ENCODE measurements at places on chromosomes 3 and 15.

DNA sequence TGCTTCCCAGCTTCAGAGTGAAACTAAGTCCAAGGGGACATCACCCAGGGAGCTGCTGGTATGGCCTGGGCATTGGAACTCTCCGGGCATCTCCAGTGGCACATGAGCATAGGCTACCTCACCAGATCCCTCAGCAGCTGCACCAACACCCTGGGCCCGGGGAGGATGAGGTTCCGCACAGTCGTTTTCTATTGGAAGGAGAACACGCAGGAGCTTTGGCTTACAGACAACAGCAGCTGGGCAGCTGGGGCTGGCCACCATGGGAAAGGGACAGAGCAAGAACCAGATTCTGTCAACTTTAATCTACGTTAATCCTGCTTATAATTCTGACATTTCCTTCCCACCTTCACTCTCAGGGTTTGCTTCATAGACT is 65.5 kb downstream of the MYO1E start:
- no peak for DNase-seq

- DNase-seq: no peak
Measured at GRCh38 chr15:87829332-87830050, 427.0 kb downstream of the NTRK3 start.

DNA sequence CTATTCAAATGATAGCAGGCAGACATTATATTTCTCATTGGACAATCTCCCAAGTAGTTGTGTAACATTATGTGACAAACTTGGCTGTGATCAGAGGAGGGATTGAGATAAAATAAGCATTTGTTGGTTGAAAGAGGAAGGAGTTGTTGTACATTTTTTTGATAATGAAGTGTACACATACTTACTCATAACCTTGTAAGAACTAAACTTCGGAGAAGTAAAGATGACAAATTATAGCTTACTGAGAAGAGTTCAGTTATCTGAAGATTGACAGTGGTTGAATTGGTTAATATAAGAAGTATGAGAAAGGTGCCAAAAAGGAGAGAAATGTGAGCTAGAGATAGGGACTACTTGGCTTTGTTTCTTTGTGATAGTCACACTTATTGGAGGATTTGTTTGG is 32.6 kb downstream of the STT3B start:
- no peak for DNase-seq

GRCh38 chr15:40695469-40695890 is 506 bp downstream of the RAD51 start:
- DNase-seq: no peak

GRCh38 chr15:62500325-62500724 is 335.2 kb upstream of the C2CD4B start:
- no peak for DNase-seq

- peak; percentile 2 for DNase-seq
Measured at GRCh38 chr15:64430000-64430735, 30.2 kb upstream of the ZNF609 start.

GRCh38 chr3:6799264-6799915 is 61.5 kb upstream of the GRM7 start:
- no peak for DNase-seq

GRCh38 chr3:54223063-54223462 is 100.7 kb downstream of the CACNA2D3 start:
- DNase-seq: no peak

DNA sequence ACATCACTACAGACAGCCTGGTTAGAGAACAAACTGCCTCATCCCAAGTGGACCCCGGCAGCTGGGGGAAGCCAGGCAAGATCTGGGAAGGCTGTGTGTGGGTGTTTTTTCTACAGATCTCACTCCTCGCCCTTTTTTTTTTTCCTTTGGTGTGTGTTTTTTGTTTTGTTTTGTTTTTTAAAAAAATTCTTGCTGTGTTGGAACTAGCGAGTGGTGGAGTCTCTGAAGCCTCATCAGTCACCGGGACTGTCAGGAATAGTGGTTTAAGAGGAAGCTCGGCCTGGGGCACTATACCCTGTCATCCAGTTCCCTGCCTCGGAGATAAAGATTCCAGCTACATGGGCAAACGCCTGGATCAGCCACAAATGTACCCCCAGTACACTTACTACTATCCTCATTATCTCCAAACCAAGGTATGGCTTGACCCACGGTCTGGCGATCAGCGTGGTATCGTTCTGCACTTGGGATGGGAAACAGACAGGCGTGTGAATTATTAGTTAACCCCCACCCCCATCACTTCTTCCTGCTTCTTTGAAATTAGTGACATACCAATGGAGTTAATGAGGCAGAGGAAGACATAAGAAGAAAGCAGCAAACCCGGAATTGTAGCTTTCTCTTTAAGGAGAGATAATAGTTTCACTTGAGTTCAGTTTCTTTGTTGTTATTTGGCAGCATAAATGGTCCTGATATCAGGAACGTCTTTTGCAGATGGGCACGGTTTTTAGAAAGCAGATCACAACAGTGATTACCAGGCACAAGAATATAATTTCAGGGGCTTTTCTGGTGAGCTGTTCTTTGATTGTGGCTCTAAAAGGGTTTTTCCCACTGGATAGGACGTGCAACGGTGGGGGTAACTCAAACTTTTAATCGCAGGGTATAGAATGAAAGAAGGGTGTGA is 722 bp downstream of the RBMS3 start:
- DNase-seq: no peak

GRCh38 chr15:101615414-101615985 is 36.7 kb downstream of the TM2D3 start:
- no peak for DNase-seq

- DNase-seq: no peak
Measured at GRCh38 chr15:93467337-93467736, 378.3 kb upstream of the RGMA start.

DNA sequence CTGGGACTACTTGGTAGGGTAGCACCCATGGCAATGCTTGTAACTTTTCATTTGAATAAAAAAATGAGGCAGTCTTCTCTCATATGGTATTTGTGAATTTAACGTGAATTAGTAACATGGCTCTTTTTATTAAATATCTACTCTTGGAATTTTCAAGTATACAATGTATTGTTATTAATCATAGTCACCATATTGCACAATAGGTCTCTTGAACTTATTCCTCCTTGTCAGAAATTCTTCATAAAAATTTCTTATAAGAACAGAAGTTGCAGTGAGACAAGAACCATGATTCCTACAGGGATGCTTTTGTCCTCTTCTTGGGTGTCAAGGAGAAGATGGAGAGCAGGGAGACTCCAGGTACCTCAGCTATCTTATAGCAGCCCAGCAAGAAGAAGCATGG is 203.8 kb upstream of the FEZF2 start:
- no peak for DNase-seq

Measured in stimulated activated CD8-positive, alpha-beta memory T cell treated with anti-CD3 and anti-CD28 coated beads, Interleukin-2, amount 100 ng/mL, for 1 hour (primary cell).